Suppressor macrophage (primary cell): ENCODE measurements at places on chromosomes 7 and 10.
A peak's percentile ranks its signal among the peaks of the same experiment; 100 is the strongest.

GRCh38 chr7:24869572-24869971 lies 110.4 kb downstream of the OSBPL3 start:
- no peak for DNase-seq

- no peak for DNase-seq
Observed at GRCh38 chr7:133039614-133040013, 42.3 kb downstream of the CHCHD3 start.

- no peak for DNase-seq
Observed at GRCh38 chr10:9898633-9899395, 1118.9 kb upstream of the CELF2 start.

- DNase-seq: peak; percentile 87
Observed at GRCh38 chr10:1057106-1057657, 997 bp downstream of the WDR37 start.

DNA sequence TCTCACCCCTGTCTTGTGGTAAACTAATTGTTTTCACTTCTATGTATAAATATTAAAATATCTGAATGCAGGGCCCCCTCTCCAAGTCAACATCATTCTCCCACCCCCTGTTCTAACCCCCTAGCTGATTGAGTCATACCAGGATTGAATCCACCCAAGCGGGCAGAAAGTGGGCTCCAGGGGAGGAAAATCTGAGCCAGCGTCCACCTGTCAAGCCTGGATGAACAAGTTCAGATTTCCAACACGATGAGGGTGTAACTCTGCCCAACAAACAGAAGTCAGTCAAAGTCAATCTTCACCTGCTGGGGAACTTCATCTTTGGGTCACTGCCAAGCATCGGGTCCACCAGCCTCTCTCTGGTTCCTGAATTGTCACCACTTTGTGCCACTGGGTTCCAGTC lies 162.9 kb upstream of the CELF2 start:
- no peak for DNase-seq
